Cortex of kidney (tissue), 1 donor: ENCODE measurements at places on chromosomes 11 and 22.

- no peak for DNase-seq
Measured at GRCh38 chr11:27551127-27551526, 44.6 kb upstream of the LIN7C start.

DNA sequence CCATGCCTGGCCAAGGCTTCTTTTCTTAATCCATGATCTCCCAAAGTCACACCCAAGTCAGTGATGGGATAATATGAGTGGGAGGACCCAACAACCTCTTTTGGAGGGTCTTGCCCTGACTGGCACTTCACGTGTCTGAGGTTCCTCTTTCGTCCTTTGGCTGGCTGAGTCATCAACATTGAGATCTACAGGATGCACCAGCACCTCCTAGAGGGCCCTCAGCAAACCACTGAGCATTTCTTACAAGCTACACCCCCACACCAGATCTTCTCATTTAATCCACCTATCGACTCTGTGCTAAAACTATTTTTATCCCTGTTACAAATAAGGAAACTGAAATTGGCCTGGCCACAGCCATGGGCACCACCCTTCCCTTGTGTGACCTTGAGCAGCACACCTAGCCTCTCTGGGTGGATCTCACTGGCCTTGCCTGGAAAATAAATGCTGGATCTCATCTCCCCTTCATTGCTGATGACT lies 63.4 kb downstream of the FLI1 start:
- DNase-seq = no peak

GRCh38 chr11:76657187-76658170 lies 13.1 kb downstream of the LRRC32 start:
- DNase-seq = no peak

GRCh38 chr11:19018901-19019300 lies 41.6 kb downstream of the MRGPRX2 start:
- no peak for DNase-seq

GRCh38 chr11:126991596-126991995 lies 9.0 kb downstream of the KIRREL3 start:
- DNase-seq = no peak

GRCh38 chr11:2994336-2994730 lies 2.2 kb upstream of the NAP1L4 start:
- DNase-seq = no peak

DNA sequence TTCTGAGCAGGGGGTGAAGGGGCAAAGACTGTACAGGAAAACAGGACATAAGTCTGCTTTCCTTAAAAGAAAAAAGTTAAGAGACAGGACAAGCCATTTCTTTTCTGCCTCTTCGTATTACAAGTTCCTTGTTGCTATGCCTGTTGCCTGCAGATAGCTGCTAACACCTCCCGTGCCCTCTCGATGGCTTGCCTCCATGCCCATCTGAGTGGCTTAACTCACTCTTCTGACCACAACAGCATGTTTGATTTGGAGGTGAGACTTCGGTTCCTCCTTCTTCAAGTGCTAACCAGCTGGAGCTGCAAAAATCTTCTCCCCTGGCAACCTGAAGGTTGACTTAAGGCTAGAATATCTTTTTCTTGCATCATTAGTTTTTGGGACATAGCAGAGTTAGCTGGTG lies 103.1 kb downstream of the PRR5L start:
- DNase-seq = no peak

DNA sequence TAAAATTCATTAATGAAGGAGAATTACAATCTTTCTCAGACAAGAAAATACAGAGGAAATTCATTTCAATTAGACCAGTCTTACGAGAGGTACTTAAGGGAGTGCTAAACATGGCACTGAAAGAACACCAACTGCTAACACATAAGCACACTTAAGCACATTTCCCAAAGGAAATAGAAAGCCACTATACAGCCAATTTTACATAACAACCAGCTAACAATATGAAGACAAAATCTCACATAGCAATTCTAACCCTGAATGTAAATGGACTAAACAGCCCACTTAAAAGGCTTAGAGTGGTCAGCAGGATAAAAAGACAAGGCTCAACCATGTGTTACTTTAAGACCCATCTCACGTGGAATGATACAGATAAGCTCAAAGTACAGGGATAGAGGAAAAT lies 339.5 kb upstream of the LUZP2 start:
- DNase-seq = no peak

DNA sequence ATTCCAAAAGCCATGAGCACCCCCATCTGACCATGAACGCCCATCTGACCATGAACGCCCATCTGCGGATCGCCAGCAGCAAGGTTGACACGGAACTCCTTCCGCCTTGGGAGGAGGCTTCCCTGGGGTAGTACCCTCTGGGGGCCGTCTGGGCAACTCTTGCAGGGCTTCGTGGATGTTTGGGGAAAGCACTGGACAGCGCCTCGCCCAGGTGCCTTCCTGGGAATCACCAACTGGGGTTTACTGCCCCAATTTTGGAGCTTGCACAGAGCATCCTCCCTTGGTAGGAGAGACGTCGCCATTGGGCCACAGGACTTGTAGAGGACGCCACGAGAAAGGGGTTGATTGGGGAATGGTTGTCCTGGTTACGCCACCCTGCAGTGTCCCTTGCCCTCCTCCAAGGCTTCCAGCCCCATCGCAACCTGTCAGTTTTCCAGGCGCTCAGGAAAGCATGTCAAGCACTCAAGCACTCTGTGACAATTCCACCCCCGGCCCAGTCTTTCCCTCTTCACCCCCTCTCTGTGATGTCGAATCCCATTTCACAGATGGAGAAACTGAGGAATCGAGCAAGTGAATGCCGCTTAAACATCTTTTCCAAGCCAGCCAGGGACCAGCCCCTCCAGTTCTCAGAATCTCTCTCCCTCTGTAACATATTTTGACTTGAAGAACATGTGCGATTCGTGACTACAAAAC lies 914 bp upstream of the PRDM11 start:
- DNase-seq = no peak

DNA sequence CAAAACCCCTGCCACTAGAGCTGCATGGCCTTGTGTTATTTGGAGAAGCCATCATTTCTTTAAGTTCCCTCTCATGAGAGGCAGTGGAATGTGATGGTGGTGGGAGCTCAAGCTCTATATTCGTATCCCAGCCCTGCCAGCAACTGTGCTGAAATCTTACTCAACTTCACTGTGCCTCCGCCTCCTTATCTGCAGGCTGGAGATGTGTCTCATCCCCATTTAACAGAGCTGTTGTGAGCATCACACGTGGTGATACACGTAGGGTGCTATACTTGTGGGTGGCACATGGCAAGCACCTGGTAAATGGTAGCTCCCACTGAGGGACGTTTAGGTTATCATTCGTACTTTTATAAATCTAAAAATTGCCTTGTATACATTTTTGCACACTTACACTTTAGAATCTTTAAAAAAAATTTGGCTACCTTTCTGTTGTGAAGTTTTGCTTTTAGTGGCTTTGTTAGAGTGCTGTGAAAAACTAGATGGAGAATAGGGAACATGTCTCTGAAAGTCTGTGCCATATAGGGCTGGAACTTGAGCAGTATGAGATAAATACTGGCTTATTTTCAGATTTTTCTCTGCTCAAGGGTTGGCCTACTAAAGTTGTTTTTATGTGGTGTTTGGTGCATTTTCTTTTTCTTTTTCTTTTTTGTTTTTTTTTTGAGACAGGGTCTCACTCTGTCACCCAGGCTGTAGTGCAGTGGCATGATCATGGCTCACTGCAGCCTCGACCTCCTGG lies 23.2 kb downstream of the TNRC6B start:
- DNase-seq = no peak

GRCh38 chr11:113730887-113731726 lies 25.0 kb upstream of the TMPRSS5 start:
- DNase-seq = no peak

DNA sequence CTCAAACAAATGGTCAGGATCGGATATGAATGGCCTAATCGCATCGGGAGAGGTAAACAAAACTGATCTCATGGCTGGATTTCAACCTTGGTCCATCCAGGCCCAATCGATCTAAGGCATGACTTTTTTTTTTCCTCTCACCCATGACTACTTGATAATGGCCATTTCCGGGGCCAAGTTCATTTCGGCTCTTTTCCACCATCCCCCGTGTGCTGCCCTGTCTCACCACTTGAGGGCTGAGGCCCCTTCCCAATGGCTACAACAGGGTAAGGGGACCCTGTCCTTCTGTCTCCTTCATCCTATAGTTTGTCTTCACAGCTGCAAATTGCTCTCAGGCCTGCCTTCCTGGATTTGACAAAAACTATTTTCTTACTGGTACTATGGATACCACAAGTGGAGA lies 26.7 kb downstream of the GRAP2 start:
- no peak for DNase-seq

GRCh38 chr22:27431896-27432295 lies 369.7 kb downstream of the MN1 start:
- no peak for DNase-seq

- no peak for DNase-seq
Measured at GRCh38 chr11:129930296-129930695, 34.9 kb upstream of the NFRKB start.

- DNase-seq = no peak
Measured at GRCh38 chr22:50486561-50487289, at the start of gene MIOX. TSS of gene MIOX (plus strand) at chr22:50486859. CDS start at chr22:50486898, 39 bp downstream.

- no peak for DNase-seq
Measured at GRCh38 chr11:57649826-57650738, at the start of gene YPEL4. TSS of gene YPEL4 (minus strand) at chr11:57649912. CDS start at chr11:57647107, 2,805 bp downstream.

- no peak for DNase-seq
Measured at GRCh38 chr11:119323532-119324033, 6.7 kb upstream of the MCAM start.

DNA sequence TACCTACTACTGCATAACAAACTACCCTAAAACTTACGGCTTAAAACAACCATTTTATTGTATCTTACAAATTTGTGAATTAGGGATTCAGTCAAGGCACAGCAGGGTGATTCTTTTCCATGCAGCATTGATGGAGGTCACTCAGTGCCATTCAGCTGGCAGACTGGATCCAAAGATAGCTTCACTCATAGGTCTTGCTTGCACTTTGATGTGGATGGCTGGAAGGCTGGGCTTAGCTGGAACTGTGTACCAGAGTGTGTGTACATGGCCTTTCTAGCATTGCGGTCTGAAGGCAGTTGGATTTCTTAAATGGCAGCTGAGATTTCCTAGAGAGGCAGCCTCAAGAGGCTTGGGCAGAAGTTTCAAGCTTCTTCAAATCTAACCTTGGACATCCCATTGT lies 25.0 kb downstream of the YAP1 start:
- DNase-seq = no peak

DNA sequence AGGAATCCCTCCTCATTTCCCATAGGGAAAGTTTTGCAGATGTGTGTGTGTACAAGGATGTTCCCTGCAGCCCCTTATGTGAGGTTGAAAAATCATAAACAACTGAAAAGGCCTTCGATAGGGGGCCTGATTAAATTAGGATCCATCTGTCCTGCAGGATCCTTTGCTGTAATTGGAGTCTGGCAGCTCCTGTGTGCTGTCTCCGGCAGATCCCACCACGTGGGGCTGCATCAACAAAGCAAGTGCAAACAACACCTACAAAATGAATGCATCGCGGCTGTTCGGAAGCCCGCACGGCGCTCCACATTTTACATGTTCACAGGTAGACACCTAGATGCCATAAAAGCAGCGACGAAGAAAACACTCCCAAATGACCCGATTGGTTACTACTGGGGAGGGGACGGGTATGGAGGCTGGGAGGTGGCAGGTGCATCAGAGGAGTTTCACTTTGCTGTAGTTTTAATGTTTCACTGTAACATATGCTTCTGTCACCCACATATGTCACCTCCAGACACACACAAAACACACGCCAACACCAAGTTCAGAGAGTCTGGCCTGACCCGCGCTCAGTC lies 52.2 kb downstream of the NFAM1 start:
- DNase-seq = no peak

- no peak for DNase-seq
Measured at GRCh38 chr22:28815111-28815510, 14.7 kb upstream of the XBP1 start.

DNA sequence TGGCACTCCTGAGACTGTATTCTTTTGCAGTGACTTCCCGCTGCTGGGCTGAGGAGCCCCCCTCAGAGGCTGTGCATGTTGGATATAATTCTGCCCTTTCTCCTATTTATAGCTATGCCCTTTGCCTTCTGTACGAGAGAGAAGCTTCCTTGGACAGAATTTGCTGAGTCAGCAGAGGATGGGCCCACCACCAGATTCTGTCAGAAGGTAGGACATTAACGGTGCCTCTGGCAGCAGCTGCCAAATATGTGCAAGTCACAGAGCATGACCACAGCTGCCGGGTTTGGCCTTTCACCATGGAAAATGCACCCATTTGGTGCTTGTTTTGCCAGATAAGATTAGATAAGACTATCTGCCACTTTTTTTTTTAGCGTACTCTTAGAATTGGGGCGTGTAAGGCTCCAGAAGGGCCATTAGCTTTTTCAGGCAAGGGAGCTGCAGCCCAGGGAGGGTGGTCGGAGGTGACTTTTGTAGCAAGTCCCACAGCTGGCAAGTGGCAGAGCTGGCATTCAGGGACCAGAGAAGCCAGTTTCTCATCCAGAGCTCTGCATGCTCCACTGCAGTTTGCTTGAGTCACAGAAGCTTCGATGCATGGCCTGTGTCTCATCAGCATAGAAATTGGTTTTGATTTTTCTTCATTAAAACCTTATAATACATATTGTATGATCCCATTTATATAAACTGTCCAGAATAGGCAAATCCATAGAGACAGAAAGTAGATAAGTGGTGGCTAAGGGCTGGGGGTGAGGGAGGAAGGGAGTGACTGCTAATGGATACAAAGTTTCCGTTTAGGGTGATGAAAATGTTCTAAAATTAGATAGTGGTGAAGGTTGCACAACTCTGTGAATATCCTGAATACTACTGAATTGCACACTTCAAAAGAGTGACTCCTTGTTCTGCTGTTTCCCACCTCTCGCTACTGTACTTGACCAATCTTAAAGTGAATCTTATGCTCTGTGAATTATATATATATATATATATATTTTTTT lies 15.8 kb downstream of the UPB1 start:
- DNase-seq = no peak

DNA sequence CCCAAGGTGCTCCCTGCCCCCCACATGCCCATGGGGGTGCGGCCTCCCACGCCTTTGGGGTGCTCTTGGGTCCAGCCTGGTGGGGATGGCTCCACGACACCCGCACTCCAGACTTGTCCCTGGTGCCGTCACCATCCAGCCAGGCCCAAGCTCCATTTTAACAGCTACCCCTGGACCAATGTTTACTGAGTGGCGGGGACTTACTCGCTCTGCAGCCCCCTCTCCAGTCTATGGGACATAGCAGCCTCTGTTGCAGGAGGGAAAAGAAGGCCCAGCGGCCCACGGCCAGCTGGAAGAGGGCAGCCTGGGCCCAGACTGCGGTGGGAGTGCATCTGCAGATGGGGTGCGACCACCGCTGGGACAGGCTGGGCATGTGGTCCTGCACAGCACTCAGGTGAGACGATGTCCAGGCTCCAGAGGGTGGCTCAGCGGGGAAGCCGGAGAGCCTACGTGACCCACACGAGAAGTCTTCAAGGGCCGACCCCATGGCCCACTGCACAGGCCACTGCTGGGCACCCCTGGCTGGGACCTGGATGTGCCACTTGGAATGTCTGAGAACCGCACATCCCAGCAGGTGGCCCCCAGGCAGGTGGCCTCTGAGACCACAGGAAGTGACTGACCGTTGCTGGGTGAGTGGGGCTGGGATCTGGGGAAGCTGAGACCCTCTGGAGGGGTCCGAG lies 18.1 kb downstream of the IL17REL start:
- no peak for DNase-seq
